ENCODE measurements at places on chromosomes 4 and X.

DNA sequence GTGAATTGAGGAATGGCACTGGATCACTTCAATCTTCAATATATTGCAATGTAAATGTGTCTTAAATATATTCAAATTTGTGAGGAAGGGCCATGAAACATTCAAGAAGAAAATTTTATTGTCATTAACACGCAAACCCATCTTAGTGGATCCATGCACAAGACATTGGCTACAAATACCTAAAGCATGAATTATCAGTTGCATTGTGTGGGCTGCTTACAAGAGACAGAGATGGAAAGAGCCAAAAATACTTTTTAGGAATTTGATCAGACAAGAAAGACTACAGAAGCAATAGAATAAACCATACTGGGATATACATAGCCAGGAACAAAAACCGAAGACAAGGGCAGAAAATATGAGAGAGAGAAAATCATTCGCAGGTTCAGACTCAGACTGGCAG lies 616.2 kb upstream of the GRIA3 start:
- DNase-seq = no peak

GRCh38 chr4:129926936-129927335 lies 831.0 kb downstream of the C4orf33 start:
- DNase-seq = no peak

DNA sequence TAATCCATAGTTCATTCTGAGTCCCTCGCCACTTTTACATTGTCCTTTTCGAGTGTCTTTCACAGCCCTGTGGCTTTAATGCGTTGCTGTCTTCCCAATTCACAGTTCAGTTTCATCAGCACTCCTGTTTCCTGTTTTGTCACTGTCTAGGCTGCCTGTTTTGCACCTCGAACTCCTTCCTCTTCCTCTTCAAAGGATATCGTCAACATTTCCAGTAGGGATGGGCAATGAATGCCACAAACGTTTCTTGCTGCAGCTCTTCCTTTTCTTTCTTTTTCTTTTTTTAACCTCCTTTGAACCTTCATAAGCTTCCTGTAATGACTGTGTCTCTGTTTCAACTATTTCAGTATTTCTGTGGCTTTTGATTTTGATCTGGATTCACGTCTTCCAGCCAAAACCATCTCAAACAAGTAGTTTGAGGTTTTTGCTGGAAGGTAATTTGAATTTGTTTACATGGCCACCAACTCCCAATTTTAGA lies 105.4 kb downstream of the ANXA3 start:
- no peak for DNase-seq

DNA sequence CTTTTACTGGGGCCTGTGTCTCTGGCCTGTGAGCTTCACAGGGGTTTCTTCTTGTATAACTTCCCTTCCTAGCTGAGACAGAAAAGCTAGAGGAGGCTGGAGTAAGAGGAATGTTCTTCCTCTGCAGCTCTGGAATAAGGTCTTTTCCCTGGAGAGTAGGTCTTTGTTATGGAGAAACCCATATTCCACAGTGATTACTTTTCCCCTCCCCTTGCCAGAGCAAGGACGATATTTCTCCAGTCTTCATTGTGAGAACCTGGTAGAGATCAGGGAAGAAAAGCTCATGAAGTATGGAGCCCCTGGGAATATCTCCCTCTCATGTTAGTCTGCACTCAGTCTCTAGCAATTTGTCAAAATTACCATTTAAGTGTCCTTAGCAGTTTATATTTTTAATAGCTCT lies 18.7 kb upstream of the GLRB start:
- no peak for DNase-seq

DNA sequence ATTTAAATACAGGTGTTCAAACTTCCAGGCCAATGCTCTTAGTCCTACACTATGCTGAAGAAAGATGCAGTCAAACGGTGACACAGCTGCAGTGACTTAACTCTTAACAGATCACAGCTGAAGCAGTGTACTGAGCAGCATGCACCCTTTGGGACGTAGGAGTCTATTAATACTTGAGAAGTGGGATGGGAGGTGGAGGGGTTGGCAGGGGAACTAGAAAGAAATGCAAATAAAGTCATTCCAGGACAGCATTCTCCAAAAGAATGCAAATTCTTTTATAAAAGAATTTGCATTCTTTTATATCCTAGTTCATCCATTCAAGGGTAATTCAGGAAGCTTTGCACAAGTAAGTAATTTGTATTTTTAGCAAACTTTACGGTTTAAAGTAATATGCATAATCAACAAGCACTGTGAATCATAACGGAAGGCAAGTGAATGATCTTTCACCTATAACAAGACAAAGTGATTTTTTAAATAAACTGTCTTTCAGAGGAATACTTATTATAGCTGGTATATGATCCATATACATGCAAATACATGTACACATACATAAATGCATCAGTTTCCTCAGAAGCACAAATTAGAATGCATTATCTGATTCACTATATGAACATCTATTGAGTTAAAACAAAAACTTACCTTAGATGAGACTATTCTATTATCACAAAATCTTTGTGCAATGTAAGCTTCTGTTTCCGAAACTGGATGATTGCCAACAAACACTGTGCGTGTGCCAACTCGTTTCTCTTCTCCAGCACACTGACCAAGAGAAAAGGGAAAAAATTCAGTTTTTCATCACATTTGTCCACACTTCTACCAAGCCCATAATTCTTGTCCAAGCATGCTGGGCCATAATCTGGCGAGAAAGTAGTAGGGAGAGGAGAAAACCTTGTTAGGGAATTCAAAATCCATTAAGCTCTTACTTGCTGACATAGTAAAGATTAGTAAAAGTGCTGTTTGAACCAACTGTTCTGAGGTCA lies 106.5 kb downstream of the ATP11C start:
- peak; percentile 22 for DNase-seq

DNA sequence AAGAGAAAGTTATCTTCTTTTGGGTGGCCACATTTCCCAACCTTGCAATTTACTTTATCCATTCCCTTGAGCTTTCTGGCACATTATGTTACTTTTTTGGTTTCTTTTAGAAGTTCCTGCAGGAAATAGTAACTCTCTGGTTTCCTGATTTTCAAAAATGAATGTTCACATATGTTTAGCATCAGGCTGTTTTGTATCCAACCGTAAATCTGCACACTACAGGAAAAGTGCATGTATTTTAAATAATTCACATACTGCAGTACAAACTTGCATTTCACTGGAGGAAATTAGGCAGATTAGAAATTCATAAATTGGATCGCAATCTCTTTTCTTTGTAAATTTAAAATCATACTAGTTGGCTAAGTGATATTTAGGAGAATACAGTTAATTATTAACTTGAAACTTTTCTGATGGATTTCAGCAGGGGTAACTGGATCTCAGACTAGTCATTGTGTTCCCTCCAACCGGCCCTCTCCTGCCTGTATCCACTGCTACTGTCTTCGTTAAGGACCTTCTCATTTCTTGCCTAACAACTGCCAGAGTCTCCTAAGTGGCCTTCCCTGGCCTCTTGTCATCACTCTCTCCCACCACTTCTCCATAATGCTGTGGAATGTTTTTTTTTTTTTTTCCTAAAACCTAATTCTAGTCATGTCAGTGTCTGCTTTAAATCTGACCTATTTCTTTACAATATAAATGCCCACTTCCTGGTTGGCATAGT lies 137.2 kb downstream of the UNC5C start:
- DNase-seq = no peak

GRCh38 chrX:44904542-44905115 lies 31.6 kb downstream of the KDM6A start:
- DNase-seq = no peak

GRCh38 chrX:68438575-68438974 lies 5.3 kb upstream of the OPHN1 start:
- no peak for DNase-seq

DNA sequence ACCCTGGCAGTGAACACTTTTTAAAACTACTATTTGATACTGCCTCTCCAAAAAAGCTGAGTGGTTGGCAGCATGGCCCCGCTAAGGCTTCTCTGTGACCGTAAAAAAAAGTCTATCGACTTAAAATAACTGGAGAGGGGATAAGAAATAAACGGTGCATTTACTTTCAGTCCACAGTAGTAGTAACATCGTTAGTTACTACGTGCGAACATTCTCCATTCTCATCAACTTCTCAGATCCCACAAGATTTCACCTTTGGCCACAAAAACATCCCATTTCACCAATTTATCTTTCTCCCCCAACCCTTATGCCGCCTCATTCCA lies 524 bp upstream of the EXOSC9 start:
- DNase-seq = no peak

GRCh38 chr4:10028910-10029309 lies 7.6 kb upstream of the SLC2A9 start:
- DNase-seq = no peak

DNA sequence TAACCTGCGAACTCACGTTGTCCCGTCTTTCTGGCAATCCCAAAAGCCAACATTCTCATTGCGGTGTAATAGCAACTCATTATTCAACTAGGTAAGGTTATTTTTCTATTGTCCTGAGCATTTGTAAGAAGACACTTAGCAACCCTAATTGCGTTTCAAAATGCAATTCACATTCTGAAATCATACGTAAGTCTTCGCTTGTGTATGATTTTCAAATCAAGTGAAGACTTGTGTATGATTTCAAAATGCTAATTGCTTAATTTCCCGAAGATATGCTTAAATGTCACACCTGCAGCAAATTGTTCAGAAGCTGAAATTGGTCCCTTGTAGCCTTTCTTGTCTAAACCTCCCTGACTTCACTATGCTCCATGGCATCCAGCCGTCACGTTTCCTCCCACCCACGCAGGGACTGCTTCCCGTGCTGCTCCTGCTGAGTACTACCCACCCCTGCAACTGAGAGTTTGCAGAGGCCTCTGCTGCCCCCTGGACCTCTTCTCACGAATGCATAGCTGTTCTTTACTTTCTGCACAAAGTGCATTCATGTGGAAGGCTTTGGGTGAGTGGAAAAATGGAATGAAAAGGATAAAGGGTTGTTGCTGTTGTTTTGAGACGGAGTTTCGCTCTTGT lies 40.8 kb upstream of the CLDN24 start:
- no peak for DNase-seq

DNA sequence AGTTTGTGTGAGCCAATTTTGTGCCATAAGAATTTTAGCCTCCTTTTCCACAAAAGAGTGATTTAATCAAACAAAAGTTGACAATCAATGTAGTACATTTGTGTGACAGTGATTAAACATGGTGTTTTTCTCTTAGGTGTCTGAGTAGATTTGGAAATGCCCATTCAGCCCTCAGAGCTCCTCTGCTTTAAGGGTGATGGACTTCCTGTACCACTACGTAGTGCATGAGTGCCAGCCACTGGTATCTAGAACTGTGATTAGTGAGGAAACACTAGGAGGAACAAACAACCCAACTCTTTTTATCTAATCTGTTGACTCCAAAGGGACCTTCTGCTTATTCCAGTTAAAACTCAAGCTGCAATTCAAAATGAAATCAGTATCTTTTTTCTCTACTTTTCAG lies 151.7 kb downstream of the SNCA start:
- no peak for DNase-seq

DNA sequence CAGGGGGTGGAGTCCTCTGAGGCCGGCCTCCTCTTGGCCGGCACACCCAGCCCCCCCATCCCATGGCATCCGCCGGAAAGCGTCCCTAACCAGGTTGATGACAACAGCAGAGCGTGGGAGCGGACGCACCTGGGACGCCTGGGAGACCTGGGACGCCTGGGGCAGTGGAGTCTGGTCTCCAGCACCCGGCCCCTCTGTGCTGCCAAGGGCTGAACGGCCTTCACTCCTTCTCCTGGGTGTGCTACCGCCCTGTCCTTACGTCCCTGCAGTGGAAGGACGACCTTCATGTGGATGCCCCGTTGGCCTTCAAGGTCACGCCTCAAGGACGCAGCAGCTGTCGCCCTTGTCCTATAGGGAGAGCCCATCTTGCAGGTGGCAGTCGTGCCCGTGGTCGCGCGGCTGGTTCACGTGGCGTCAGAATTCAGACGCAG lies 26.9 kb downstream of the NKX1-1 start:
- DNase-seq = no peak

DNA sequence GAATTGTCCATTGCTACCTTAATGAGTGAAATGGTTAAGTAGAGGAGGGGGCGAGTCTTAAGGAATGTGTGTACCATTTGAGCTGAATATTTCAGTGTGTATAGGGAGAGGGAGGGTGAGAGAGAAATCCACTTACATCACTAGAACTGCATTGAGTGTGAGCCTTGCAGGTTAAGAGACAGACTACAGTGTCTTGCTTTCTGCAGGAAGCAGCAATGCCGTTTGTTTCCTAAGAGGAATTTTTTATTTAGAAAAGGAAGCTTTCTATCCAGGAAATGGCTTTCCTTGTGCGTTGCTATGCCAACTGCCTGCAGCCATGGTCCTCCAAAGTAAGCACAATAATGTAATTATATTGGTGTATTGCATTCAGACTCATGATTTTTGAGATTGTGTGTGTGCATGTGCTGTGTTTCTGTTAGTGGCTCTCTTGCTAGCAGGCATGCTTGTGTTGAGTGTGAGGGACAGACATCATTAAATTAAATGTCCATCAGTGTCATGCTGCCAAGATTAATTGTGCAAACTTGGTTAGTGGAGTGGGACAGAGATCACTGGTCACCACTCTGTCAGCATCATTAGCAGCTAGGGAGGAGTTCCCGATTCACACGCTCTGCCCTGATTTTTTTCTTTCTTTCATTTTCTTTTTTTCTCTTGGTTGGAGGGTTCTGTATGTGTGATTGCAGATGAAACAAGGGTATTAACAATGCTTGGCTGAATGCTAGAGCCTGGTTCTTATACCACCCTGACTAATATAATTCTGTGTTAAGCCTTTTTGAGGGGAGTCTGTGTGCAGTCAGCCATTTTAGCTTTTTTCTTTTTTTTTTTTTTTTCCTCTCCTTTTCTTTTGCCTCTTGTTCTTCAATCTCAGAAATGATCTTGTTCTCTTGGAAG lies 164.3 kb downstream of the RAPGEF2 start:
- no peak for DNase-seq

DNA sequence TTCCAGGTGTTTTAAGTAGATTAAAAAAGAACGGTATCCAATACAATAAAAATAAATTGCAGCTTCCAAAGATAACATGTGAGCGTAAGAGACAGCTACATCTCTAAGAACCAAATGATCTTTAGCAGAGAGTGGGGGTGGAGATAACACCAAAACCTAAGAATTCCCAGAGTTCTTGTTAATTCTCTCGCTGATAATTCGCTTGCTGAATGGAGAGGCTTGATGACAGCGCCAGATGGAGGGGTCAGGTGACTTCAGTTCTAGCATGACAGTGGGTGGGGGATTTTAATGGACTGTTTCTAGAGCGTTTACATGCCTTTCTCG lies 2.3 kb downstream of the CLCN4 start:
- DNase-seq = no peak

GRCh38 chr4:174708381-174708780 lies 120.7 kb downstream of the GLRA3 start:
- no peak for DNase-seq

Measured in stromal cell of bone marrow (primary cell).